ENCODE measurements at places on chromosomes 1 and 21.

- peak; percentile 16 for DNase-seq
Measured at GRCh38 chr1:93443454-93443853, 4.5 kb upstream of the FNBP1L start.

- DNase-seq, result no peak
Measured at GRCh38 chr1:30697571-30698376, 25.6 kb downstream of the MATN1 start.

- DNase-seq, result no peak
Measured at GRCh38 chr21:35562876-35563275, 497.4 kb downstream of the SETD4 start.

DNA sequence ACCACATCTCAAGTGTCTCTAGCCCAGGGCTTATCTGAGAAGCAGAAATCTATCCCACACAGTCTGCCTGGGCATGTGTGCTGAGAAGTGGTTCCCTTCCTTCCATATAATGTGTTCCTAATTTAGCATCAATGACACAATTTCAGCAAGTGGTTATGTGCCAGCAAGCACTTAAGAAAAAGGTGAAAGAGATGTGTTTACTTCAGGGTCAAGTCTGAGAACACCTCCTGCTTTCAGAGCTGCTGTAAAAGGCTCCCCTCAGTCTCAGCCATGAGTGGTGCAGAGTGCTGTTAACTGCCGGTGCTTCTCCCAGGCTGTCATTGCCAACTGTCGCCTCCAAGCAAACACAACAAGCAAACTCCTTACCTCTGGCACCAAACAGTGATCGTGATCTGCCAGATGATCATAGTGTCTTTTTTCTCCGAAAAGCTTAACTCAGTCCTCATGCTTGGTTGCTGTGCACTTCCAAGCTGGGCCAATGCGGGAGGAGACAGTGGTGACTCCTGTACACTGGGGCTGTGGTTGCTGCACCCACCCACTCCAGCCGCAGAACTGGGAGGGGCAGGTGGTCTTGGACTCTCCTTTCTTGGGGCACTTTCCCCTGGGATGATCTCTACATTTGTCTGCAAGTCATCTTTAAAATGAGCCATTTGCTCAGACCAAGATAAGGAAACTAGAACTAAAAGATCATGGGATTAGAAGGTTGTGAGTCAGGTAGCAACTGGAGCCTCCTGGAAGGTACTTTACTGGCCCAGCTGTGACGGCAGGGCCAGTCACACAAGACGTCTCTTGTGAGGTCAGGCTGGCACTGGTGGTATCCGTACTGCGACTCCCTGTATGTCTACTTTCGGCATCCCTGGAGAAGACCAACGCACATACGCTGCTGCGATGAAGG lies 32.4 kb downstream of the ATP1A1 start:
- DNase-seq, result peak; percentile 98

GRCh38 chr1:66413136-66413837 lies 120.7 kb upstream of the SGIP1 start:
- no peak for DNase-seq

- DNase-seq, result no peak
Measured at GRCh38 chr1:157696966-157697628, 3.5 kb downstream of the FCRL3 start.

DNA sequence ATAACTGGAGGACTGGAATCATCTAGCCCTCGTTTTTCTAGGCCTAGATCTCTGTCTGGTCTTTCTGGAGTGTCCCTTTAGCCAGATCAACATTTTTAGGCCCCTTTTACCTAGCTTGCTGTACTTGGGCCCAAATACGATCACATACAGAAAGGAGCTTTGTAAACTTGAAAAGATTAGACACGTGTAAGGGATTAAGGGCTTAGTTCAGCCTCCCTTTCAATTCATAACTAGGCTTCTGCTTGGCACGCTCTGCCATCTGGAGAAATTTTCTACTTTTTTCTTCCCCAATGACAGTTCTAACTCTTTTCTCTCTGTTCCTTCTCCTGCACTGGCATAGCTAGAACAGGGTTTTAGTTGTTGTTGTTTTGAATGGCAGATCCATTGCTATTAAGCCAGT lies 153.3 kb upstream of the BEND5 start:
- DNase-seq, result no peak

DNA sequence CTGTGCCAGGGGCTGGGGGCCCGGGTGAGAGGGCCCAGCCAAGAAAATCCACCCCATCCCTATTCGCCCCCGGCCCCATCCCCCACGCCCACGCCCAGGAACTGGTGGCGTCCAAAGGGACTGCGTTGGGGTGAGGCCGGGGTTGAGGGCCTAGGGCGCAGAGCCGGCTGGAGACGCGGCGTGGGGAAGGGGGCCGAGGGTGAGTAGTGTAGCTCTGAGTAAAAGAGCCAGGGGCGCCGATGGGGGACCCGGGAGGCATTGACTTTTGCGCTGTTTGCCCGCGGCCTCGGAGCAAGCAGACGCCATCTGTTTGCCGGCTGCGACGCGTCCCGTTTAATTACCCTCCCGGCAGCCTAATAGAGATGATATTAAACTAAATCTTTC lies 3.5 kb upstream of the DMRTA2 start:
- DNase-seq, result no peak

DNA sequence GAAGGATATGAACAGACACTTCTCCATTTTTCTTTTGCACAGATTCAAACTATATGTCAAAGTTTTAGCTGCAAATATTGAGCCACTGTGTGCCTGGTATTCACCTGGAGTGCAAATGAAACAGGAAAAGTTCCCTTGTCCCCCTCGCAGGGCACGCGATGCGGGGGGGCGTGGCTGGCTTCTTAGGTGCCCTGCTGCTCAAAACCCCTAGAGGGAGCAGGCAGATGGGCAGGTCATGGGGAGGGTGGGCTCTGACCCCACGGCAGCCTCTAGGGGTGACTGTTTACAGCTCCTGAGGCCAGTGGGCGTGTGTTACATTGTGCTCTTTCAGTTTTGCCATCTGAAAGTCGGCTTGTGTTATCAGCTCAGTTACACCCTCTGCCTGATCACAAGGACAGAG lies 931.2 kb upstream of the B3GALT2 start:
- DNase-seq, result no peak

- DNase-seq, result no peak
Measured at GRCh38 chr1:180392020-180392419, 110.4 kb downstream of the ACBD6 start.

DNA sequence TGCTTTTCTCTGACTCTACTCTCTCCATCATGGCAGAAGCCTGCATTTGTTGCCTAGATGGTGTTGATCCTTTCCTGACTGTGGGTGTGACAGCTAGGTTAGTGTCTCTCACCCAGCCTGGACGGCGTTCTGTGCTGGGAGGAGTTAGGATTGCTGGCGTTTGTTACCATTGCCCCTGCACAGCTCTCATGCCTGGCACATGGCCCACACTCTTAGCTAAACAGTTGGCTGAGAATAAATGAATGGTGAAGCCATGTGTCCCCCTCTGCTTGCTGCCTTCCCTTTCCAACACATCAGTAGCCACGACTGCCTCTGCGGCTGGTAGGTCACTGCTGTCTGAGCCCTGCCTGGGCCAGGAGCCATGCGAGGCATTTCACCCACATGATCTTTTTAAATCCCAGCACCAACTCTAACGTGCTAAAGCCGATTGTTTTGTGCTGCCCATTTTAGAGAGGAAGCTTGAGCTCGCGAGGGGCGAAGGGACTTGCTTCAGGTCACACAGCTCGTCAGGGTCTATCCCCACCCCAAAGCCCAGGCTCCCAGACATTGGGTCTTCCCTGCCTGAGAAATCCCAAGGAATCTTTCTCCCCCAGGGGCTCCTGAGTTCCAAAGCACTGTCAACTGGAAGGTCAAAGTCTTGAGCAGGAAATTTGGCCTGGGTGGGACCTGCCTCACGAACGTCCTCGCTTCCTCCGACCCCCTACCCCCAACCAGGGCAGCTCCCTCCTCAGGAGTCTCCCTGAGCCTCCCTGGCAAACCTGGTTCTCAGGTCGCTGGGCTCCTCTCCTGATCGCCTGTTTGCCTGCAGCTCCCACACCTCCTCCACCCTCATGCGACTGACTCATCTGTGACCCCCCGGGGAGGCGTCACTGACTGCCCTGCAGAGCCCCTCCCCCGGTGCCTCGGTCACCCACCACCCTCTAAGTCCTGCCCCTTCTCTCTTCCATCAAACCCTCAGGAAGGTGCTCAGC lies 271.7 kb upstream of the C1orf174 start:
- DNase-seq, result no peak

DNA sequence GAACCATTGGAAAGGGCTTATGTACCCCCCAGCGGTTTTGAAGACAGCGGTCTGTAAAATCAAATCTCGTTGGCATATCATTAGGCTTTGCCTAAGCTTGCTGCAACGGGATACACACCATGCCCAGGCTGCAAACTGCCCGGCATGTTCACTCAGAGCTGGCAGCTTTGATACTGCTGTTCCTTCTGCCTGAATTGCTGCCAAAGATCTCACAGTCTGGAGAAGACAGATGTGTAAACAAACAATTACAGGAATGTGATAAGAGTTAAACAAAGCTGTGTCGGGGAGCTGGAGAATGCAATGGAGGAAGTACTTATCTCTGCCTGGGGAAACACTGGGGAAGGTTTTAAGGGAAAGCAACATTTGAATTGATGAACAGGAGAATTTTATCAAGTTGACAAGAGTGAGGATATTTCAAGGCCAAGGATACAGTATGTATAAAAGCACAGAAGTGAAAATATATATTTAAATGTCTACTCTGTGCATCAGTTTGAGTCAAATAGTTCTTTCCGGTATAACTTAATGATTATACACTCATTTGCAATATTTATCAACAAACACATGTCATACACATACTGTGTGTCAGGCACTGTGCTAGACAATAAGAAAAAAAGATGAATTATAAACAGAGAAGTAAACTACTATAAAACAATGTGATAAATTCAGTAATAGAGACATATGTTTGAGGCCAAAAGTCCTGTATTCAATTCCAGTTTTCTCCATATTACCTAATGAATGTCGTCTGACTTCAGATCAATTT lies 29.9 kb downstream of the CHML start:
- DNase-seq, result peak; percentile 53

- DNase-seq, result no peak
Measured at GRCh38 chr1:205536759-205537361, 32.4 kb downstream of the CDK18 start.

GRCh38 chr1:151619489-151620093 lies 7.7 kb downstream of the SNX27 start:
- no peak for DNase-seq

GRCh38 chr1:27331922-27332321 lies 9.9 kb upstream of the SYTL1 start:
- no peak for DNase-seq

DNA sequence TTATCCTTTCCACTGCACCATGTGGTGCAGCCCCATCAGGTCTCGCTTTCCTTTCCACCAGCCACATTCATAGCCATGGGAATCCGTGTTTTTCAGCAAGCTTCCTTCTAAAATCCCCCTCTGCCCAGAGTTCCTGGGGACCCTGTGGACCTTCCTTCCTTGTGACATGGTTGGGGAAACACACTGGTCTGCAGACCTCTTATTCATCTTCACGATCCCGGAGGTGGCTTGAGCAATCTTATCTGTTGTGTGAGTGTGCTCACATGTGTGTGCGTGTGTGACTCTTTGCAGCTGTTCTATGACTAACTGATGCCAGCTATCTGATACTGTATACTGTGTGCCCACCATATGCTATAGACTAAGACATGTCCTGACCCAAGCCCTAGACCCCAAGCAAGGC lies 15.6 kb upstream of the IL10 start:
- DNase-seq, result no peak

- no peak for DNase-seq
Measured at GRCh38 chr1:8010080-8010664, 15.9 kb downstream of the ERRFI1 start.
